ENCODE measurements at places on chromosomes 16 and 17.

DNA sequence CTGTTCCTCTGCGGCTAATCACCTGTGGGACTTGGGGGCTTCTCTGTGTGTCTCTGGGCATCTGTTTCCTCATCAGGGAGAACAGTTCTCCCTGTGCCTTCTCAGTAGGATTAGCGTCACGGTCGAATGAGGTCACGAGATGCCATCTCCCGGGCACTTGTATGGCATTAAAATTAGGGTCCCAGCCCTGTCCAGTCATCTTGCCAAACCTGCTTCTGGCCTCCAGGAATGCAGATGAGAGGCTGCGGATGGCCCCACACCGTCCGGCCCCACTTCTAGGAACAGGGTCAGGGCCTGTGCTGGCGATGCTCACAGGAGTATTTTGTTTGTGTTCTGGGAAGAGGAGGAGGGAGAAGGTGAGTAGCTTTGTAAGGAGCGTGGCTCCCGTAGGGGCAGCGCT is 58.5 kb downstream of the OR1D5 start:
- DNase-seq = no peak

DNA sequence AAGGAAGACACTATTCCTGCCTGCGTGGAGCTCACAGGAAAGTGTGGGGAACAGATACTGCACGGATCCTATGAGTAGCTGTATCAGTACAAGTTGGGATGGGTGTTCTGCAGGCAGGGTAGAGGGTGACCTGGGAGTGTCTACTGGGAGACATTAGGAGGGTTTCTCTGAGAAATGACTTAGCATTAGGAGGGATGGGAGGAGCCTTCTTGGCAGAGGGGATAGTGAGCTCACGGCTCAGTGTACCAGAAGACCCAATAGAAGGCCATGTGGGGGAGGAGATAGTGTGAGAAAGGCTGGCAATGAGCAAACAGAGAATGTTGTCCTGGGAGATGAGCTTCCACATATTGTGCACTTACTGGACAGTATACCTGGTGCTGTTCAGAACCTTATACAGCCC is 109.1 kb downstream of the MSI2 start:
- DNase-seq = no peak

- no peak for DNase-seq
Measured at GRCh38 chr17:40031706-40032105, 16.5 kb downstream of the CSF3 start.

GRCh38 chr17:52660692-52661091 is 502.2 kb upstream of the CA10 start:
- no peak for DNase-seq

- DNase-seq = no peak
Measured at GRCh38 chr16:69669577-69669976, 56.8 kb downstream of the NQO1 start.

DNA sequence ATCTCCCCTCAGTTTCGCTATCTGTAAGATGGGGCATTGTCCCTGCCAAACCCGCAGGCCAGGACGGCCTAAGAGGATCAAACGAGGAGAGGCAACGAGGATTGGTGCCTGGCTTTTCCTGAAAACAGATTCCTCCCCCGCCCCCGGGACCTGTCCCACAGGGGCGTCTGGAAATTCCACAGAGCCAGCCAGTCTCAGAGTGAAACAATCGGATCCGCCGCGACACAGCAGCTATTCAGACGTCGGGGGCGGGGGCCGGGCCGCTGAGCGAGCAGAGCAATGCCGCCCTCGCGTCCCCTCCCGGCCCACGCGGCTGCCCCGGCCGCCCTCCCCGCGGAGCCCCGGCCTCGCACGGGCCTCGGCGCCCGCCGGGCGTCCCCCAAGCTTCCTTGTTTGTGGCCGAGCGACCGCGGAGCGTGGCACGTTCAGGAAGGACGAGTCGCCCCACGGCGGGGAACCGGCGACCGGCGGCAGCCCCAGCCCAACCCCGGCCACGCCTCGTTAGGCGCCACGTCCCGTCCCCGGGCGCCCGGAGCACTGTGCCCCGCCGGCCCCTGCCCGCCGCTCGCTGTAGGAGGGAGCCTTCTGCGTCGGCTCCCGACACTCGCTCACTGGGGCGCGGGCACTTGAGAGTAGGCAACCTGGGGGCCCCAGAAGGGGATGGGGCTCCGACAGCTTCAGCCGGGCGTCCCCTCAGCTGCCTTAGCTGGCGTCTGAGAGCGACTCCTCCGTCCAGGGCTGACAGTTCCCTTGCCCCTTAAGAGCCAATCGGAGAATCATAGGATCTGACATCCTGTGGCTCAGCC is 29.6 kb upstream of the PHOSPHO1 start:
- peak; percentile 88 for DNase-seq

GRCh38 chr16:73447846-73448245 is 399.9 kb upstream of the ZFHX3 start:
- no peak for DNase-seq

DNA sequence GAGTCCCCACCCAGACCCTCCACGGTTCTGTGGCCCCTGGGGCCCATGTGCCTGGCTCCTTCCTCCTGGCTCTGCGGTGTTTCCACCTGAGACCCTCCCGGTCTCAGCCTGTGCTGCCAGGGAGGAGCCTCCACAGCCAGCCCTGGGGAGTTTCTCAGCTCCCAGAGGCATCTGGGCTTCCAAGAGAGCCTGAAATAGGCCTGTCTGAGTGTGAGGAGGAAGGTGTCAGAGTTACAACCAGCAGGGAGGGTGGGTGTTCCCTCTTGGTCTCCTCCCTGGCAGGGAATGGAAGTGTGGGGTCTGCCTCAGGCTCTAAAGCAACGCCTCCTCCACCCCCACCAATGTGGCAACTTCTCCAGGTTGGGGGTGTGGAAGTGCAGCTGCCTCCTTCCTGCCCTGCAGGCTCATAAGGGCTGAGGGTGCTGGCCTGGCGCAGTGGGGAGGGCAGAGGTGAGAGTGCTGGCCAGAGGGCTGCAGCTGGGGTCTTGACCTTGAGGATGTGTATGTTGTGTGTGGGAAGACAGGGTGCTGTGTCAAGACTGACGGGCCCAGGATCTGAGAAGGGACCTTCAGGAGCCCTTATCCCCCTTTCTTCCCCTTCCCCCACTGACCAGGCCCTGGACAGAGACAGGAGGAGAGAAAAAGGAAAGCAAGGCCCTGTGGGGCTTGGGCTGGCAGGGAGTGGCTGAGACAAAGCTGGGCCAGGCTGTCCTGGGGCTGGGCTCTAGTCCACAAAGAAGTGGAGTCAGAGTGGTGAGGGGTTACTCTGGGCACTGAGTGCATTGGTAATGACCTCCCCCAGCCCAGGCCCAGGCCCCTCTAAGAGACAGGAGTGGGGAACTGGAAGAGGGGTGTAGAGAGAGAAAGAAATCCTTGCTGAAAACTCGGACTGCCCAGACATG is 2.4 kb downstream of the CYGB start:
- DNase-seq = no peak

DNA sequence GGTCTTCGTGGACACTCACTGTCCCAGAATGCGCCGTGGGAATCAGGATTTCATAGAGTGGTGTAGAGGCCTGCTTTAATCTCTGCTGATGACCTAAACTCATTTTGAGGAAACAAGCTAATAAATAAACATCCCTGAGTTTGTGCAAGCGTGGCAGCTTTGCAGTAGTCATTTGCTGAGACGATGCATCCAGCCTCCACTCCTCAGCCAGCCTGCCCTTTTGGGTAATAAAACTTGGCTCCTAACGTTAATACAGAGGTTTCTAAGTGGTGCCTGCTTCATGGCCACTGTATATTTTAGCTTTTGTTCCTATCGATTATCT is 1.3 kb downstream of the DGKE start:
- no peak for DNase-seq

DNA sequence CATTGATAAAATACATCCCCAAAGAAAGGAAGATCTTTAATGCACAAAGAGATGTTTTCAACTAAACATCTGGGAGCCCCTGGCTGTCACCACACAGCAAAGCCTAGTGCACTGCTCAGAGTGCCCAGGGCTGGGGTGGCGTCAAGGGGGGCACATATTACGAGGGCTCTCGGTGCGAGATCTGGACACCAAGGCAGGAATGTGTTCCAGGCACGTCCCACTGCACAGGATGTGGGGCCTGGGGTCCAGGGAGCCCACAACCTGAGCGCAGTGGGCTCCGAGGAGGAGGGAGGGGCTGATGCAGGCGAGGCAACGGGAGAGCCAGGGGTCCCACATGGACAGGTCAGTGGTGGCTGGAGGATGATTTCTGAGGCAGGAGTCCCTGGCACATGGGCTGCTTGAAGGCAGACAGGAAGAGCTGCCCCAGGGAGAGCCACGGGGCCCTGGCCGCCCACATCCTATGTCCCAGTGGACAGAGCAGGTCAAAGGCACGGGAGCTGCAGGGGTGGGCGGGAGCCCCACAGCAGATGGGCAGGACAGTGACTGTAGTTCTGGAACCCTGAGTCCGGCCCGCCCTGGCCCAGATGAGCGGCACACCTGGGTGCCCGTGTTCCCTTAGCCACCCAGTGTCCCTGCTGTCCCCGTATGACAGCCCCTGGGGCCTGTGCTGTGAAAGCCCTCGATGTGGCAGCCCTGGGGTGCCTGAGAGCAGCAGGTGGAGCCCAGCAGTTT is 56.4 kb downstream of the ZNF778 start:
- no peak for DNase-seq

All from SJSA1 (cell line).